T-helper 2 cell (primary cell): ENCODE measurements at places on chromosomes 5 and 9.

DNA sequence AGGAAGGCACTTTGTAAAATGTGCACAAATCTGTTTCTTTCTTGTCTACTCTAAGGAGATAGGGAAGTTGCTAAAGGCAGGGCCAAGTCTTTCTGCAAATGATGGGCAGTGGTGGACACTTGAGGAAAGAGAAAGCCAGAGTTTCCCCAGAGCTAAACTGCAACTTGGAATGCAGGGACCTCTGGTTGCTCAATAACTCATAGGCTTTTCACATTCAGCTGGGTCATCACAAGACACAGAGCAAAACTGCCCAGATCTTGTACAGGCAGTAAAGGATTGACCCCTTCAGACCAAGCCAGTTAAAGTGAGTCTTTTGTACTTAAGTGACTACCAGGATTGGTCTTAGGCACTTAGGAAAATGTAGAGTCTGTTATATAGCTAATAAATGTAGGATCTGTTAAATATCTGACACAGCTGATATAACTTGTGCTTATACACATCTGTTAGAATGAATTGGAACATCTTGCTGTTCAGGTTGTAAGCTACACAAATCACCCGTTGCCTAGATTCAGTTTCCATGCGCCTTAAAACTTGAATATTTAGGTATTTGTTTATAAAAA lies 13.5 kb upstream of the AGXT2 start:
- DNase-seq: no peak

GRCh38 chr9:27534131-27534530 lies 4.5 kb upstream of the MOB3B start:
- DNase-seq: no peak

DNA sequence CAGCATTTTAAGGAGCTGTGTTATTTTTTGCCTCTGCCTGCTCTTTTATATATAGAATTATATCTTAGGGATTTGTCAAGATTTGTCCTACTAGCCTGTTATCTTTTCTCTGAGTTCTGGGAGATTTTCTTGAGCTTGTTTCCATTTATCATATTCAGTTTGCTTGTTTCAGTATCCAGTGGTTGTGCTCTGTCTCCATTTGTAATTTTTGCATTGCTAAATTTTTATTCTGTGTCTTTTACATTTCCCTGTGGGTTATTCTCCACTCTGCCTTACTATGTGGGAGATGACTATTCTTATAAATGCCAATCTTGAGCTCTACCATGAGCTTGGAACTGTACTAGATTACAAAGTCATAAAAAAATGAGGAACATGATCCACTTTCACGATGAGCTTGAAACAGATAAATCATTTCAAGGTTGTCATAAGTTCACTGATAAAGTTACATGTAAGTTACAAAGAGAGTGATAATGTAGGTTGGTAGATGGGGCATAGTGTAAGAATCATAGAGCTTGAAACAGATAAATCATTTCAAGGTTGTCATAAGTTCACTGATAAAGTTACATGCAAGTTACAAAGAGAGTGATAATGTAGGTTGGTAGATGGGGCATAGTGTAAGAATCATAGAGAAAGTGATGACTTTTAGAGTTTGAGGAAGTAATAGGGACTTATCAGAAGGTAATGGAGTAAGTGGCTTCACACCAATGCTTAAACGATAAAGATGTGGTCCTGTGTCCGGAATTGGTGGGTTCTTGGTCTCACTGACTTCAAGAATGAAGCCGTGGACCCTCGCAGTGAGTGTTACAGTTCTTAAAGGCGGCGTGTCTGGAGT lies 287.3 kb downstream of the ADGRV1 start:
- no peak for DNase-seq

DNA sequence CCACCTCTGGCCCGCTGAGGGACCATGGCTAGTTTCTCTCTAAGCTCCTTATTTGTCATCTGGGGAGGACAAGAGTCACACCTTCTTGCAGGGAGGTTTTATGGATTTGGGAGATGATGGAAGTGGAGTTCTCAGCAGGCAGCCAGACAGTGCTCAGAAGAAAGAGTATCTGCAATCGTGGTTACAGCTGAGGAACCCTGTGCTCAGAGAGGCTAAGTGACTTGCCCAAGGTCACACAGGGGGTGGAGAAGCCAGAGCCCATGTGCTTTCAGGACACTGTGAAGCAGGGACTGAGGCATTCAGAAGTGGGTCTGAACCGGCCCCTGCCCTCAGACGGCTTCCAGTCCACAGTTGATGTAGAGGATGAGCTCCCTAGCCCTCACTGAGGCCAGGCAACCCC lies 10.8 kb downstream of the PRRX2 start:
- DNase-seq: no peak

DNA sequence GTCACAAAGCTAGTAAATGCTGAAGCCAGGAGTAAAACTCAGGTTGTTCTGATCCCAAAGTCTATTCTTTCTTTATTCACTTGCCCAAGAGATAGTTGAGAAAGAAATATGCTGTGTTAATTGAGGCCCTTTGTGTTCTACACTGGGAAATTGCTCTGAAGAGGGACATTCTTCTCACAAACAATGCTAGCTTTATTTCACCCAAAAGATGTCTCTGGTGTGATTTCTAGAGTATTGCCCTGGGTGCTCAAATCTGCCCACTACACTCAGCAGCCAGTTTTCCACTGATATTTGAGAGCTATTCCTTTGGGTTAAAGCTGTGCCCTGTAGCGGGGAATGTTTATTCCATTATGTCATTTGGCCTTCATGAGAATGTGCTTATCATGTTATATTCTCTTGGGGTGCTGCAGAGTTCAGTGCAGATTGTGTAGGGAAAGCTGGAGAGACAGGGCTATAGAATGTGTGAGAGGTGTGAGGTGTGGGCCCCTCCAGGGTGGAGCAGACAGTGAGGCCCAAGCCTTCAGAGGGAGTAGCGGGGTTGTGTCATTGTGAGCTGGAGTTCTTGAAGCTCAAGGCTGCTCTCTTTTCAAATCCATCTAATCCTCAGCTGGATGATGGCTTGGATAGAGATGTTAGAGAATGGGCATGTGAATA lies 21.0 kb upstream of the C5orf63 start:
- no peak for DNase-seq

GRCh38 chr5:67144183-67144639 lies 52.4 kb downstream of the CD180 start:
- no peak for DNase-seq

DNA sequence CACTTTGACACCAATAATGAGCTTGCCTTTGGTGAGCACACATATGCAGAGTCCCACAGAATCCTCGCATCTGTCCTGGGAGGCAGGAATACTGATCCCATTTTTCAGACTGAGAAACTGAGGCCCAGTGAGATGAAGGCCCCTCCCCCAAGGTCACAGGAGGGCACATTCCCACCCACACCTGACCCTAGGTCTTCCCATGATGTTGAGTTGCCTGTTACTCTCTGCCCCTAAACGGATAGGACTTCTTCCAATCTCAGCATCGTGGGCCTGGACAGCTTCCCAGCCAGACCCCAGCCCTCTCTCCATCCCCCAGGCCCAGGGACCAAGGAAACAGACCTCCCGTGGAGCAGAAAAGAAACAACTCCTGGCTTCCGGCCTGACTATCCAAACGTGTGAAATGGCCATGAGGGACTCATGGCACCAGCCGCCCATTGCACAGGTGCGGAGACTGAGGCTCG lies 877 bp downstream of the SH3GLB2 start:
- no peak for DNase-seq

DNA sequence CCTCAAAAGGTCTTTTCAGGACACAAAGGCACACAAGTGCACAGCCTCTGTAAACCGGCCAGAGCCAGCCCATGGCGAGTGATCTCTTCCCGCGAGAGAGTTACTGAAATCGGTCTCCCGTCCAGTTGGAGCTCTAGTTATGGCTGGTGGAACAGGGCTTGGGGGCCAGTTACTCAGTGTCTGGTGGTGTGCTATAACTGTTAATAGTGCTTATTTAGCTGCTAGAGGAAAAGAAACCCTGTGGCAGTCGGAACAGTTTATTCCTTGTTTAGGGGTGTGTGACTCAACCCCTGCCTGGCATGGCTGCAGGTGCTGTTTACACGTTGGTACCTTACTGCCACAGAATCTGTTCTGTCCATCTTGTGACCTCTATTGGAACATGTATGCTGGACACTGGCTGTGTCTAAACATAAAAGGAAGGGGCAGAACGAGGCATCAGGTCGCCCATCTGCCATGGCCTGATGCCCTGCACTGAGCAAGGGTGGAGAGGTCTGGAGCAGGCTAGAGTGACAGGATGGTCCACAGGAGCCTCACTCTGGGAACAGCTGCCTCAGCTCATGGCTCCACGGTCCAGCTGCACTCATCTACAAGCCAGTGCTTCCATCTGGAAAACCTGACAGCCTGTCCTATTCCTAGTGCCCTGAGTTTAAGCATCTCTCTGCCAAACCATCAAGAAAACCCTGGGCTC lies 49.6 kb upstream of the SIMC1 start:
- no peak for DNase-seq

DNA sequence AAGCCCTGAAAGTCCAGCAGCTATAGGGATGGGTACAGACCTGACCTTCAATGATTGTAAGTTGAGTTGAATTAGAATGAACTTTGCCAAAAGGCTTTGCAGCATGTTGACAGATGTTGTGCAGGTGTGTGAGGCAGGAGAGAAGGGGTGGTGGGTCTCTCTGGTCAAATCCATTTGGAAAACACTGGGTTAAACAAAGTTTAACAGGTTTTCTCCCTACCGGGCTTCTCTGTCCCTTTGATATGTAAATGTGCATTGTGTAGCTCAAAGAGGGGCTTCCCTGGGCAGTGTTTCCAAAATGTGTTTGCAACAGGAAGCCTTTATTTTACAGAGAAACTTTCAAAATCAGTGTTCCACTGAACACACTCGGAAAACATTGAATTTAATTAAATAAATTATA lies 72.1 kb upstream of the BRINP1 start:
- DNase-seq: no peak
